Occipital lobe (tissue), 3 donors: ENCODE measurements at places on chromosomes 12 and 14.

- no peak for DNase-seq
Measured at GRCh38 chr12:96810057-96810456, 97.0 kb upstream of the NEDD1 start.

DNA sequence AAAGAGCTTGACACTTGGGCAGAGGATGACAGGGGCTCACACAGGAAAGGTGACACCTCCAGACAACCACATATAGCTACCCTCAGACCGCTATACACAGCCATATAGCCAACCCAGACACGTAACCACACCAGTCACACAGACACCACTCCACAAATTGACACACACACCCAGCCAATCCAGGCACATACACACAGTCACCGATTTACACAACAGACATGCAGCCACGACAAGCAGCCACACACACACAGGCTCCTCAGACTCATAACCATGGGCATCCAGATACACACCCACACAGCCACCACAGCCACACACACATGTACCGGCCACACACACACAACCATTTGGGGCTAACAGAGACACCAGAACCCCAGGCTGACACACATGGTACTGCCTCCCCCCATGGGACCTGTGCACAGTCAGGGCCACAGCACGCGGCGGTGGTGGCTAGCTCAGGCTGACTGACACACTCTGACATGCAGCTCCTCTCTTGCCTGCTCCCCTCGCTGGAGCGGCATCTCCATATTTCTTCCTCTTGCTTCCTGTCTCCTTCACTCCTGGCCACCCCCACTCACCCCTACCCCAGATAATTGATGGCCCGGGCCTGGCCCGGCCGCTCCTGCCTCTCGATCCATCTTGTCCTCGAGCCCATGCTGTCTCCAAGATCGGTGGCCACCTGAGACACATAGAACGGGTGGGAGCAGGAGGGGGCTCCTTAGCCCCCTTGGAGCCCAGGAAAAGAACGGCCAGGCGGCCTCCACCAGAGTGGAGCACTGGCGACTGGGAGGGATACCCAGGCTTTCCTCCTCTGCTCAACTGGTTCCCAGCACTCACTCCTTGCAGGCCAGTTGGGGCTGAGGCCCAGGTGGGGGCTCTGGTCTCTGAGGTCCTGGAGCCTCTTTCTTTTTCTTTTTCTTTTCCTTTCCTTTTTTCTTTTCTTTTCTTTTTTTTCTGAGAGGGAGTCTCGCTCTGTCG, 6.0 kb upstream of the SHMT2 start:
- DNase-seq: no peak

DNA sequence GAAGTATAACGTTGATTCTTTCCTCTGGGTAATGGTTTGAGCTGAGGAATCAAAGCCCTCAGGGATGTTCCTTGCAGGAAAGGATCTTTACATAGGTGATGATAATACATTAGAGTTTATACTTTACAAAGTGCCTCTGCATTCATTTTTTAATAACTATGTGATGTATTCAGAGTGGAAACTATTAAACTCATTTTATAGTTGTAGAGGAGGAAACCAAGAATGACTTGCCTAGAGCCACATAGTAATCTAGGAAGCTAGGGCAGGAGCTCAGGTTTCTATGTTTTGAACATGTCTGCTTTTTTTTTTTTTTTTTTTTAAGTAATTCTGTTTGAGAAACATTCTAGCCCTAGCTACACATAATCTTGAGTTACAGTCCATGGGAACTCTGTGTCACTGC, 117.3 kb downstream of the TXNDC16 start:
- no peak for DNase-seq

DNA sequence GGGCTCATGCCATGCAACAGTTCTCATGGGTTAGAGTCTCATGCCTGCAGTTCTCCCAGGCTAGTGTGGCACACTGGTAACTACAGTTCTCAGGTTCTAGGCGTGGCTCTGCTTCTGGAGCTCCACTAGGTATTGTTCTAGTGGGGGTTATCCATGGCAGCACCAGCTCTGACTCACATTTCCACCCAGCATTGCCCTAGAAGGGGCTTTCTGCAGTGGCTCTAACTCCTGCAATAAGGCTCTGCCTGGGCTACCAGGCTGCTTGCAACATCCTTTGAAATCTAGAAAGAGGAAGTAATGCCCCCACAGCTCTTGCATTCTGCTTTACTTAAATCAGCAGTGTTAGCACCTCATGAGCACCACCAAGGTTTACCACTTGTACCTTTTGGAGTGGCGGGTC, 220.3 kb upstream of the ARID2 start:
- DNase-seq: no peak

GRCh38 chr12:26028953-26029735, 70.7 kb downstream of the RASSF8 start:
- no peak for DNase-seq
